ENCODE measurements at places on chromosomes 5 and 9.

- DNase-seq: no peak
Measured at GRCh38 chr9:32247168-32247567, 137.3 kb upstream of the ACO1 start.

- no peak for DNase-seq
Measured at GRCh38 chr9:109328978-109329637, 8.2 kb upstream of the EPB41L4B start.

DNA sequence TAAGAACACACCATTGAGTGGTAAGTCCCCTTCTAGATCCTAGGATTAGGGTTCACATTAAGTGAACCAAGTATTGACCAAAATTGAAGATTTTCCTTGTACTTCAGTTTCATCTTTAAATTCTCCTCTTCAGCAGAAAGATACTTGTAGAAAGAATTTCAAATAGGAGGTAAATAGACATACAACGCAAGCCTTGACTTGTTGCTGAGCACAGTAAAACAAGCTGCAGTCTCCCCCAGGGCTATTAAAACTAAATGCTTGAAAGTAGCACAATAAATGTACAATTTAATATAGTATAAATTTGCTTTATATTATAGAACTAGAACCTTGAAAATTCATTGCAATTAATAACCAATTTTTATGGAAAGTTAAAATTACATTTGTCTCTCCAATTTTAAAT, 170.1 kb upstream of the TARS1 start:
- no peak for DNase-seq

GRCh38 chr5:135386886-135387628, 12.0 kb downstream of the MACROH2A1 start:
- DNase-seq: no peak

GRCh38 chr5:61319388-61320146, 12.5 kb upstream of the ZSWIM6 start:
- DNase-seq: no peak

GRCh38 chr5:9316041-9316440, 229.8 kb downstream of the SEMA5A start:
- DNase-seq: no peak

- DNase-seq: no peak
Measured at GRCh38 chr9:118364266-118365106, 660.3 kb downstream of the TLR4 start.

- DNase-seq: peak; percentile 96
Measured at GRCh38 chr9:133532937-133533668, 1.4 kb upstream of the ADAMTSL2 start.

GRCh38 chr5:14457476-14457875, 124.1 kb upstream of the OTULINL start:
- peak; percentile 44 for DNase-seq

DNA sequence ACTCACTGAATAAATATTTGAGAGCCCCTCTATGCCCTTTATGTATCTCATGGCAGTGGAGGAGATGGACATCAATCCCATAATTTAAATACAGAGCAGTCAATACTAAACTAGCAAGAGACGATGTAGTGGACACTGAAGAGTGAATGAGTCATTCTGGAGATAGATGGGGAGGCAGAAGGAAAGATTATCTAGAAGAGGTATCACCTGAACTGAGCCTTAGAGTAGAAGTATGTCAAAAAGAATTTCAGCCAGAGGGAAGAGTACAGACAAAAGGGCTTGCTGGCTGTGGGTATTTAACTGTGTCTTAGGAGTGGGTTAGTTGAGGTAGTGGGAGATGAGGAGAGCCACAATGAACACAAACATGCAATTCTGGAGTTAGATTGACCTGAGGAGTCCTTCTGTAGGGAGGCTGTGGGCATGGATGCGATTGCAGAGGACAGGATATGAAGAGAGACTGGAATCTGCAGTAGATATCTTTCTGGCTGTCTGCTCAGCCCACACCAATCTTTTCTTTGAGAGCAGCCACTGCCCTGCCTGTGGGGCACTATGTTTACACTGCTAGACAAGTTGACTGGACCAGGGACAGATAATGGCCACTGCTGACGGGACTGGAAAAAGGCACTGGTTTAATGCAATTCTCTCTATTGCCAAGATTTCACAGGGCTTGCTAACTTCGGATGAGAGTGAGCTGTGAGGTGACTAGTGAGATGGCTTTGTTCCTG, 63.9 kb upstream of the NR5A1 start:
- DNase-seq: no peak

DNA sequence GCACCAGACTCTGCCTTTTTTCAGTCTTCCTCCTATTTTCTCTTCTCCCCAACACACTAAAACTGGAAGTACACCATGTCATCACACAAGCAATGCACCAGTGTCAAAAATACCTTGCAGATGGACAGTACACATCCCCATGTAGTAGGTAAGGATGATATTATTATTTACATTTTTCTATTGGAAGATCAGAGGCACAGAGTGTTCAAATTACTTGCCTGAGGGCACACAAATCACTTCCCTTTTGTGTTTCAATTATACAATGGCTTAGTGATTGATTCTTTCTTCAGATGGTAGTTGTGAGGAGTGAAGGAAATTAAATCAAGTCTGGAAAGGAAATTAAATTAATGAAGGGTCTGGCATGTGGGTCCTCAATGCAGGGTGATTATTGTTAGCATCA, 39.6 kb downstream of the CTSL start:
- no peak for DNase-seq

GRCh38 chr5:144189800-144190429, 19.2 kb downstream of the KCTD16 start:
- no peak for DNase-seq

DNA sequence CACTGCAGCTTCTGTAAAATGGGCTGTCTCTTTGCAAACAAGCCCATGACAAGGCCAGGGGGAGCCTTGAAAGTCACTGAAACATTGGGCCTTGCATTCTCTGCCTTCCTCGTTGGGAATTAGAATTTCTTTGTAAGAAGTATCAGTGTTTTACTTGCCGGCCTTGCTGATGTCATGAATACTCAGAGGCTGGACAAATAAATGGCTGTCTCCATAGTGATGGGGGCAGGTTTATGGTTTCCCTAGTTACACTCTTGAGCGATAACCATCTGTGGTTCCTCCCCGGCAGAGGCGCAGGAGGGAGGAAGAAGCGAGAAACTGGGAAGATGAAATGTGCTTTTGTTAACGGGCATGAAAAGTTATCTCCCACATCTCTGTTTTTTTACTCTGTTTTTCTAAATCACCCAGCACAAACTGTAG, 272.7 kb upstream of the PANK3 start:
- no peak for DNase-seq

DNA sequence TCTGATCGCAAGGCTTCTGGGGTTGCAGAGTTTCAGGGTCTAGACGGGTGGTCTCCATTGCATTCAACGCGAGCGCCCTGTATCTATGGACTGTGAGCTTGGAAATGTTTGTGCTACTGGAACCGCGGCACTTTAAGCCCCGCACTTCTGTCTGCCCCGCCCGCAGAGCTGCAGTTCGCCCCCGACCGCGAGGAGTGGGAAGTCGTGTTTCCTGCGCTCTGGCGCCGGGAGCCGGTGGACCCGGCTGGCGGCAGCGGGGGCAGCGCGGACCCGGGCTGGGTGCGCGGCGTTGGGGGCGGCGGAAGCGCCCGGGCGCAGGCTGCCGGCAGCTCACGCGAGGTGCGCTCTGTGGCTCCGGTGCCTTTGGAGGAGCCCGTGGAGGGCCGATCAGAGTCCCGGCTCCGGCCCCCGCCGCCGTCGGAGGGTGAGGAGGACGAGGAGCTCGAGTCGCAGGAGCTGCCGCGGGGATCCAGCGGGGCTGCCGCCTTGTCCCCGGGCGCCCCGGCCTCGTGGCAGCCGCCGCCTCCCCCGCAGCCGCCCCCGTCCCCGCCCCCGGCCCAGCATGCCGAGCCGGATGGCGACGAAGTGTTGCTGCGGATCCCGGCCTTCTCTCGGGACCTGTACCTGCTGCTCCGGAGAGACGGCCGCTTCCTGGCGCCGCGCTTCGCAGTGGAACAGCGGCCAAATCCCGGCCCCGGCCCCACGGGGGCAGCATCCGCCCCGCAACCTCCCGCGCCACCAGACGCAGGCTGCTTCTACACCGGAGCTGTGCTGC, 1.0 kb downstream of the ADAMTS19 start:
- DNase-seq: peak; percentile 75

GRCh38 chr9:136141682-136142413, 23.2 kb upstream of the TMEM250 start:
- DNase-seq: no peak

DNA sequence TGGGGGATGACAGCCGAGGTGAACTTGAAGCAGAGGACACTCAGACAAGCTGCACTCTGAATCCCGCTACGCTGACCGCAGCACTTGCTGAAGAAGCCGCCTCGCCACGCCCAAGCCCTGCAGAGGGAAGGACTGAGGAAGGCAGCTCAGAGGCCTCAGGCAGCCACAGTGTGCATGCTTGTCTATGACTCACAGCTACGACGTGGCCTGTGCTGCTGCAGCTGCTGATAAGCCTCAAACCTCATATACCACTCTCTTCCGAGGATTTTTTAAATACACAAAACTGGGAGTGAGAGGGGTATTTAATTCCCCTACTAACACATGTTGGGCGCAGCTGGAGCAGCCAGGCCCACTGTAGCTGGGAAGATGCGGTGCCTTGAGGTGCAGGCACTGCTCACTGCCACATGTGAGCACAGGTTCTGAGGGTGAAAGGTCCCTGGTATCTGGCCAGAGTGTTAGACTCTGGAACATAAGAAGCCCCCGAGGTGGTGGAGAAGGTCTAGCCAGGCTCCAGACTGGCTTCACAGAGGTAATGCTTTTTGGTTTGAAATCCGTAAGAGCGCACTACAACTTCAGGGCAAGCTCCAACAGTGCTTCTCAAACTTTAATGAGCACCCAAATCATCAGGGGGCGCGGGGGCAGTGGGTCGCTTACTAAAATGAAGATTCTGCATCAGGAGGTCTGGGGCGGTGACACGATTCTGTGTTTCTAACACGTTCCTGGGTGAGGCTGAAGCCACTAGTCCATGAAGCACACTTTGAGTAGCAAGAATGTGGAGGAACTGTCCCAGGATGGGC, 196.8 kb downstream of the AUH start:
- no peak for DNase-seq

GRCh38 chr5:80504833-80505232, 16.9 kb downstream of the FAM151B start:
- DNase-seq: no peak

DNA sequence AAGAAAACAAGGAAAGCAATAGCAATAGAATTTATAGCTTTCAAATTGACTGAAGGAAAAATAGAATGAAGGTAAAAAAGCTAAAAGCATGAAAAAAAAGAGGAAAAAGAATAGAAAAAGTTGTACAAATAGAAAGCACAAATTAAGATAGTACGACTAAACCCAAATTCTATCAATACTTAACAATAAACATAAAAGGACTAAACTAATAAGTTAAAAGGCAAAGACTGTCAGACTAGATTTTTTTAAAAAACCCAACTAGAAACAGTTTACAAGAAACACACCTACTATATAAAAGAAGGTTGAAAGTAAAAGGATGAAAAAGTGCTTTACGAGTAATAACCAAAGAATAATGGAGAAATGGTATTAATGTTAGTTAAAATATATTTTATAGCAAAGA, 34.7 kb upstream of the NRARP start:
- no peak for DNase-seq

GRCh38 chr9:74728176-74728575, 159.5 kb downstream of the TRPM6 start:
- DNase-seq: no peak

DNA sequence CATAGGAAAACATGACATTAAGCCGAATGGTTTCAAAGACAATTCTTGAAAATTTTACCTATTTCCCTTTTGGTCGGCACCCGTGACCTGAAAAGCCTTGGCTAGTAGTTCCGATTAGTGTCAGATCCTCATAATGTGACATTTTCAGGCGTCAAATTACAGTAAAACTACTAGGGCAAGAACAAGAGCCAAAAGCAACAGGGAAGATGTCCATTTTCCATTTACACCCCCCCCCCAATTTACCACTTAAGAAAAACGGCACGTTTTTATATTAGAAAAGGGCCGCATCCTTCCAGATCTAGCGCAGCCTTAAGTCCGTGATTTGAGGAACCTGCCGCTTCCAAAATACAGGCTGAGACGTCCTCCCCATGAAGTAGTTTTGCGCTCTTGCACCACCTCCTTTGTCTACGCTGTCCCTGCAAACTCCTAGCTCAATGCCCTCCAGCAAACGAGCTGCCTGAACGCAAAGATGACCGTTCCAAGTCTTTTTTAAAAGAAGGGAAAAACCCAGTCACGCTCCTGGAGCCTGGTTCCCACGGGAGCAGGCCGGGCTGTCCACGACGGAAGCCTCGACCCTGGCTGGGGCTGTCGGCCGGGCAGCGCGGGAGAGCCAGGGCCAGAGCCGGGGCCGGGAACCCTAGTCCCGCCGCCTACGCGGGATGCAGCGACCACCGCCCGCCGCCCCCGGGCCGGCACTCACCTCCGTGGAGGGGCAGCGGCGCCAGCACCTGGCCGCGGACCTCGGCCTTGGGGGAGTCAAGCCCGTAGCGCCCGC, 616 bp downstream of the RNF130 start:
- DNase-seq: no peak

- DNase-seq: no peak
Measured at GRCh38 chr5:148933903-148934432, 107.6 kb downstream of the ADRB2 start.

GRCh38 chr9:104682642-104683041, 11.7 kb upstream of the OR13D1 start:
- no peak for DNase-seq

DNA sequence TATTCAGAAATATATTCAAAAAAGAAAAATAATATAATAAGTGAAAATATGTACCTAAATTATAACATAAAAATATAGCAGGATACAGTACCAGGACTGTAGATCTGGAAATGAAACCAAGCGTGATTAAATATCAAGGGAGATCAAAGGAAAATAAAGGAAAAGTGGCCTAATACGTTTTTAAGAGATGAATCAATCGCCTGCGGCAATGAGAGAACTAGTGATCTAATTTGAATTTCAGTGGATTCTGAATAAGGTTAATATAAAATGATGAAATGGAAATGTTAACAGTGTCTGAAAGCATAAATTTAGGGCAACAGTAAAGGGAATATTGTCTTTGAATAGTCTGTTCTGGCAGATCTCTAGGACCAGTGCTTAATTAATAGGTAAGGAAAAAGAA, 1761.9 kb upstream of the ACO1 start:
- DNase-seq: no peak

DNA sequence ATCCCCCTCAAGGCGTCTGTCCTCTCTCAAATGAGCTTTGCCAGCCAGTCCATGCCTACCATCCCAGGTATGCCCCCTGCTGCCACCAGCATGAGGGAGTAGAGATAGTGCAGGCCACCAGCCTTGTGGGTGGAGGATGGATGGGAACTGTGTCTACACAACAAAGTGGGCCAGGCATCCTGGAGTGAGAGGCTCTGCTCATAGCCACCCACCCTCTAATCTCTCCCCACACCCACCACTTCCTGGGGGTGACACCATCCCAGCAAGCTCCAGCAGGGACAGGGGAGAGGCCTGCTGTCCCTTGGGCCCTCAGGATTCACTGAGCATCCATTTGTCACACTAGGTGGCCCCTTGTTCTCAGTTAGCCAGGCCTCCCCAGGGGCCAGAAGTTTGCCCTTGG, 25.5 kb upstream of the FOXI1 start:
- DNase-seq: no peak

- no peak for DNase-seq
Measured at GRCh38 chr5:10778179-10778910, 17.3 kb upstream of the DAP start.

- no peak for DNase-seq
Measured at GRCh38 chr5:176466245-176466871, 18.2 kb downstream of the FAF2 start.
